ENCODE measurements at places on chromosomes 4 and X. TPM values are rescaled to one million over a fixed set of nuclear protein-coding genes. Genes with fewer than 3 reads are reported as not detected.
A peak's percentile ranks its signal among the peaks of the same experiment; 100 is the strongest.

DNA sequence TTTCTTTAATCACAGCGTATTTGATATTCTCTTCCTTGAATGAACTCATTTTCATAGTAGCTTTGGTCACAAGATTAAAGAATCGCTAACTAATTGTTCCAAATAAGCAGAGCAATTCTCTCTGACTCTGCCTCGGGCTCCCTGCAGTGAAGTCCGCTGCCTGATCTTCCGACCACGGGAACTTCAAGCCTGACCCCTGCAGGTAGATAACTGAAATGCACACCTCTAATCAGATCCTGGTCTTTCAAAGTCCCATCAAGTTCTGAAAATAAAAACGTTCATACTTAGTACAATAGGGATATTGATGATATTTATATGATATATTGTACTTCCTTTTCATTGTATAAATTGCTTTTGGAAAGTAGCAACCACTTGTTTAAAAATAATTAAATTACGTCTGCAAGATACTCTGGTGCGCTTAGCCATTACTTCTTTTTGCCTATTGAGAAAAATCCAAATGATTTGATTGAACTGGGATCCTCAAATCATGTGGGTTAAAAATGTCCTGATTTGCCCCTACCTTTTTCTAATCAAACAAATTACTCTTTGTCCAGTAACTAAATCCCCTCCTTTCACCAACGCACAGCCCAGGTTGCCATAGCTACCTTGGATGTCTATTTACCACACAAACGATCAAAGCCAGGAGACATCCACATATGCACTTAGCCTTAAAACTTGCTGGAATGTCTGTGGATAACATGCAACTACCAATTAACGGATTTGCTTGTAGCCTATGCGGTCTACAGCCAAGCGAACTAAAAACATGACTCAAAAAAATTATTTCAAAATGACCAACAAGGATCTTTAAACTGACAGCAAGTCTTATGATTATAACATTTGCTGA is 4.2 kb downstream of the MID1 start:
- DNase-seq = no peak

- DNase-seq = no peak
These were observed 55.7 kb upstream of the MMAA start for GRCh38 chr4:145563293-145563985.

DNA sequence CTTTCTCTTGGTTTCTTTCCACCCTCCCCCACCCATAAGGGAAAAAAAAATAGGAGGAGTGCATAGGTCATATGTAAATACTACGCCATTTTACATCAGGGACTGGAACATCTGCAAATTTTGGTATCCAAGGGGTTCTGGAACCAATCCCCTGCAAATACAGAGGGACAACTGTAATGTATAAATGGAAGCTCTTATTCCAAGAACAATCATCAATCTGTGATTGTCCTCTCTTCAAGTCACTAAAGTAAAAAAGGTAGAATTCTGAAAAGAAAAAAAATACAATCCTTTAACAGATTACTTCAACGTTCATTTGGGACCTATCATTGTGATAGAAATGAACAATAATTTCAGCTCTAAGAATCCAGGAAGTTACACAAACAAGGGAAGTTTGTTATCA is 13.6 kb downstream of the PPA2 start:
- DNase-seq = no peak

USP17L18 gene
- total RNA-seq = not detected

DNA sequence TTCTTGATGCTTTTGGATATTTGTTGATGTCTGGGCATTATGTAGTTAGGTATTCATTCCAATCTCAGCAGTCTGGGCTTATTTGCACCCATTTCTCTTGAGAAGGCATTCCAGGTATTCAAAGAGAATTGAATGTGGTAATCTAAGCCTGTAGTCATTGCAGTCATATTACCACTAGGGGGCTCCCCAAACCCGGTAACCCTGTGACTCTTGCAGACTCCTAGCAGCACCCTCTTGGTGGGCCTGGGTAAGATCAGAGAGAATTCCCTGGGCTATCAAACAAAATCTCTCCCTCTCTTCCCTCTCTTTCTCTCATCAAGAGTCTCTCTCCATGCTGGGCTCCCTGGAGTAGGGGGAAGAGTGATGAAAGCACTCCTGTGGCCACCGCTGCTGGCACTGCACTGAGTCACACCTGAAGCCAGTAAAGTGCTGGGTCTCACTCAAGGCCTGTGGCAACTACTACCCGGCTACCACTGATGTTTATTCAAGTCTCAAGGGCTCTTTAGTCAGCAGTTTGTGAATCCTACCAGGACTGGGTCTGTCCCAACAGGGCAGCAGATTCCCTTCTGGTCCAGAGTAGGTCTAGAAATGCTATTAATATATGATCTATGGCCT is 187.7 kb upstream of the NUDT10 start:
- DNase-seq = peak; percentile 0

RASL11B gene
- 1.6 TPM for total RNA-seq

SSX1 gene
- not detected for total RNA-seq

BEX4 gene
- 5.1 TPM for total RNA-seq

DNA sequence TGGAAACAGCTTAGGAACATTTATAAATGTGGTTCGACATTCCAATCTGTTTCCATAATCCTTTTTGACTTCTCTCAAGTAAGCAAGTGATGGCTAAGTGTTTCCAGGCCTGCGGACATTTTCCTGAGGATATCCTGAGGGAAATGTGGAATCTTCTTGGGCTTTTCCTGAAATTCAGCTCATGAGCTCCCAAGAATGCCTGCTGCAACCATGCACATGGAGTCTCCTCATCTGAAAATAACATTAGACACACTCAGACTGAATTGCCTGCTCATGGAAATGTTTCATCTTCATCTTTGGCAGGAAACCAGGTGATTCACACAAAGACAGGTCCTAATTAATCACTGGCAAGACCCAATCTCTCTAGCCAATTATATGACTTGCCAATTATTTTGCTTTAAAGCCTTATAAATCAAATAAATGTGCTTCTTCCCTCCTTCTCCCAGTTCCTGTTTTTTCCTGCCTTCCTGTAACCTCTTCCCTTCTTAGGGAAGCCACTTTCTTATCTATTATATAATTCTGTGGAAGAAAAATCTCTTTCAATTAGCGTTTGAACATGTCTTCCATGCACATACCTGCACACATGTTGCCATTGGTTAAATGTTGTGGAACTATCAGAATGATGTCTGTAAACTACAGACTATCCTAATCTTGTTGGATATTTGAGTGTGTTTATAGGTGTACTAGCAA is 104.6 kb upstream of the MXRA5 start:
- no peak for DNase-seq

GRCh38 chr4:140703463-140703862 is 52.7 kb downstream of the TBC1D9 start:
- no peak for DNase-seq

DNA sequence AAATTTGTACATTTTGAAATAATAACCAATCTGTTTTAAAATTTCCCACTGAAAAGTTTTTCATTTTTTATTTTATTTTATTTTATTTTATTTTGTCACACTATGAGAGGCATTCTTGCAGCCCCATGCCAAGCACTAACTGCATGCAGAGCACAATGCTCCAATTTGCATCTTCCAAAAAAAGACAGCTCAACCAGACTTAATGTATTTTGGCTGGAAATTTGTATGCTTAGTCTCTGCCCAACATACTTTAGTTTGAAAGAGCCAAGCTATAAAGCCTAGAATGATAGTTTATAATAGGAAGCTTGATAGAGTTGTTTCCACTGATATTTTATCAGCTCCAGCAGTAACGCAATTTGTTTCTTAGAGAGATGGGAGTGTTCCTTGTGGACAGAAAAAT is 235.5 kb downstream of the GALNTL6 start:
- no peak for DNase-seq

GRCh38 chrX:40061871-40062524 is 35.8 kb downstream of the BCOR start:
- DNase-seq = no peak

DNA sequence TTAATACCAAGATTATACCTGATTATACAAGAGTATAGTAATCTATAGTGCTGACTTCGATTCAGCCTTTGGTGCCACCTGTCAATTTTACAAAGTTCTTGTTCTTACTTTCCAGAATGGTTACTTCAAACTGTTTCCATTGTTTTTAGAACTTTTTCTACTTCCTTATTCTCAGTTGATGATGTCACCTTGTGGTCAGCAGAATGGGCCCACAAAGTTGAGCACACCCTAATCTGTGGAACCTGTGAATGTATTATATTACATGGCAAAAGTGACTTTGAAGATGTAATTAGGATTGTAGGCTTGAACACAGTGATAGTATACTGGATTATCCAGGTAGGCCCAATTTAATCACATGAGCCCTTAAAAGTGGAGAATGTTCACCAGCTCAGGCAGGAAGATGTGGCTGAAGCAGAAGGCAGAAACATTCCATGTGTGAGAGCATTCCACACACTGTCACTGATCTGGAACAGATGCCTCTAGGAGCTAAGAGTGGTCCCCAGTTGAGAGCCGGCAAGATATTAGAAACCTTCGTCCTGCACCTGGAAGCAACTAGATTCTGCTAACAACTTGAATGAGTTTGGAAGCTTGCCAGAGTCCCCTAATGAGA is 6.3 kb upstream of the SGMS2 start:
- no peak for DNase-seq

- DNase-seq = no peak
These were observed 201.5 kb upstream of the FAM241A start for GRCh38 chr4:111943796-111944203.

- no peak for DNase-seq
These were observed 21.8 kb upstream of the PPA2 start for GRCh38 chr4:105495667-105496066.

All from activated T-helper 1 cell treated with anti-CD3 and anti-CD28 coated beads, Interleukin-12 subunit alpha, Interleukin-12 subunit beta, Interleukin-2, Interleukin-4 antibody, amounts not matched to agents 30 ng/mL and 10 ng/mL and 1 ng/mL, durations not matched to agents 14 hours and 24 hours and 36 hours (primary cell).